ENCODE measurements at places on chromosomes 5 and 9. TPM values are rescaled to one million over a fixed set of nuclear protein-coding genes. Genes with fewer than 3 reads are reported as not detected.

ANKRD18B gene
- not detected for polyA plus RNA-seq

DNA sequence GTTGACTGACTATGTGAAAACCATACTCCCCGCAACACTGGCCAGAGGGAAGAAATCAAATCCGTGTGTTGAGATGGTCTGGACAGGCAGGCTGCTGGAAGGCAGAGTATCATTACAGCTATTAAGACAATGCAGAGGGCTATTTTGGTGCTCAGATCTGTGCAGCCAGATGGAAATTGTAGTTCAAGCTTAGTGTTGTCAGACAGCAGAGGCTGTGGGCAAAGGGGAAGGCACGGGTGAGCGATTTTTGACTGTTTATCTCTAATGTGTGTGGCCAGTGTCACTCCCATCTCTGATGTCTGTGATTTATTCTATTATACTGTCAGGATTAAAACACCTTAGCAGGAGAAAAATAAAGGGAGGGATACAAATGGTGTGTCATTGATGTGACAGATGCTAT lies 984.4 kb upstream of the WWC1 start:
- DNase-seq: no peak

GRCh38 chr9:34378376-34379060 lies 1.8 kb upstream of the MYORG start:
- no peak for DNase-seq

- DNase-seq: no peak
These were observed 104.1 kb downstream of the MTREX start for GRCh38 chr5:55411876-55412275.

DNA sequence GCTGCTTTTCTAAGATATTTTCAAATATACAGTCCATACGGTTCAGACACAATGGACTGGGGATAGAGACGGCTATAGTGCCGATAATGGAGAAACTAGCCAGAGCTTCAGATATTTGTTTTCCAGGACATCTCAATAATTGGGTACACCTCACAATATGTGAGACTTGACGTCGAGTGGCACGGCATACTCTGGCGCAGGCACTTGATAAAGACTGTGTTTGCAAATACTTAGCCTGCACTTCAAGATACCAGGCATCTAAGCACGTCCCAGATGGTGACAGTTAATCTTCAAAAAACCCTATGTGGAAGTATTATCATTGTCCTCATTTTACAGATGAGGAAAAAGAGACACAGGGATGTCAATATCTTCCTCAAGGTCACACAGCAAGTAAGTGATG lies 48.5 kb downstream of the SEMA5A start:
- DNase-seq: no peak

DNA sequence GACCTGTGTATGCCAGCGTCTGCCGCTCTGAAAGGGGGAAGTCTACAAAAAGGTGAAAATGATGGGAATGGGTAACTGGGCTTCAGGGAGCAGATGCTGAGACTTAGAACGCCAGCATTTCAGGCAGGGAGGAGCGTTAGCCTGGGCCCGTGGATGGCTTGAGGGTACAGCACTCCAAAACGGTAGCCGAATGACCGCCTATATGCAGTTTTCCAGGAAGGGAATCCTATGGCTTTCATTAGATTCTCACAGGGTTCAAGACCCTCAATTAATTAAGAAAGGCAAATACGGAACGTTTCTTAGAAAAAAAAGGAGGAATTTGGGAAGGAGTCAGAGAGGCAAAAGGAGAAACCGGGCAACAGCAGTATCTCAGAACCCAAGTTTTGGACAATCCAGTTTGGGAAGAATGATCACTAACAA lies 639 bp downstream of the AMACR start:
- no peak for DNase-seq

- no peak for DNase-seq
These were observed 2.8 kb downstream of the AP3B1 start for GRCh38 chr5:78291687-78292086.

- no peak for DNase-seq
These were observed 182.9 kb downstream of the AOPEP start for GRCh38 chr9:94909250-94909894.

DNA sequence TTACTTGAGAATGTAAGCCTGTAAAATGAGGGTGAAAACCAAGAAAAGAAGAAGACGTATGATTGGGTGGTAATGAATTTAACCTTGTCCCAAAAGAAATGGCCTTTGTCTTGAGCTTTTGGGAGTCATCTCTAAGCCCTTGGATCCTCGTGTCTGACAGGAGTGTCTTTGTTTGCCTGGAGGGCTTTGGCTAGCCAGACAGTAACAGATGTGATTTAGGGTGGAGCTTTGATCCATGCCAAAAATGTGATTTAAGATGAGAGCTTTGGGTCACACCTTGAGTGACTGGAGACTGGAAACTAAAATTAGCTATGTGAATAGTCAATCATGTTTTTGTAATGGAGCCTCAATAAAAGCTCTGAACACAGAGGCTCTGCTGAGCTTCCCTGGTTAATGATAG lies 25.9 kb upstream of the ZFAND5 start:
- no peak for DNase-seq

- DNase-seq: no peak
These were observed 321.5 kb upstream of the RPS23 start for GRCh38 chr5:82599692-82600091.

Measured in CD14-positive monocyte (primary cell).